T-cell (primary cell): ENCODE measurements at places on chromosomes 6 and 20.

- no peak for DNase-seq
These were observed 371.9 kb upstream of the CHD6 start for GRCh38 chr20:41989935-41990635.

- no peak for DNase-seq
These were observed 21.0 kb upstream of the IYD start for GRCh38 chr6:150347845-150348244.

GRCh38 chr6:129186988-129187387 is 304.1 kb downstream of the LAMA2 start:
- no peak for DNase-seq

DNA sequence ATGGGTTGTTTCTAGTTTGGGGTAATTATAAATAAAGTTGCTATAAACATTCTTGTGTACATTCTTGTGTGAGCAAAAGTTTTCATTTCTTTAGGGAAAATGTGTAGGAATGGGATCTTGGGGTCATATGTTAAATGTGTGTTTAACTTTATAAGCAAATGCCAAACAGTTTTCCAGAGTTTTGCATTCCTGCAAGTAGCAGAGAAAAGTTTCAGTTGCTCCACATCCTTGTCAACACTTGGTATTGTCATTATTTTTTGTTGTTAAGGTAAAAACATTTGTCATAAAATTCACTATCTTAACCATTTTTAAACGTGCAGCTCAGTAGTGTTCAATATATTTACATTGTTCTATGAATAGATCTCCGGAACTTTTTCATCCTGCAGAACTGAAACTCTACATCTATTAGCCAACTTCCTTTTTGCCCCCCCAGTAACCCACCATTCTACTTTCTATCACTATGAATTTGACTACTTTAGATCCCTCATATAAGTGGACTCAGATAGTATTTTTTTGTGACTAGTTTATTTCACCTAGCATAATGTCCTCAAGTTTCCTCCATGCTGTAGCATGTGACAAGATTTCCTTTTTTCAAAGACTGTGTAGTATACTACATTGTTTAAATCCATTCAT is 48.4 kb downstream of the PHACTR2 start:
- no peak for DNase-seq

DNA sequence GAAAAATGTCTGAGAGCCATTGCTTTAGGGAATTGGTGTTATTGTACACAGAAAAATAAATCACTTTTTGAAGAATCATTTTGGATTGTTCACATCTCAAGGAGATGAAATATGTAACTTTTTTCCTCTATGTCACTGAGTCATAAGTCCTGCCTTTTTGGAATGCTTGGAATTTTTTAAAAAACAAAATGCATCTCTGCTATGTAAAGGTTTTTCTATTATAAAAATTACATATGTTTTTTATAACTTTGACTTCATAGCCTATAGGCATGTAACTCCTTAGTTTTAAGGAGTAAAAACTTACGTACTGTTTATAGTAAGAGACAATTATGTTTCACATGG is 8.7 kb downstream of the RNF144B start:
- DNase-seq, result no peak

- DNase-seq, result no peak
These were observed 46.4 kb upstream of the TGM2 start for GRCh38 chr20:38211200-38212097.

GRCh38 chr20:17314264-17314663 is 87.4 kb downstream of the PCSK2 start:
- DNase-seq, result no peak
